ENCODE measurements at places on chromosomes 11 and 22. TPM values are rescaled to one million over a fixed set of nuclear protein-coding genes. Genes with fewer than 3 reads are reported as not detected.

RBMXL2 gene
- not detected for total RNA-seq

HEPN1 gene
- not detected for total RNA-seq

IFITM10 gene
- total RNA-seq, result 4.2 TPM

PLA2G3 gene
- not detected for total RNA-seq

UPK2 gene
- total RNA-seq, result not detected

GAB4 gene
- total RNA-seq, result not detected

GAL3ST1 gene
- total RNA-seq, result not detected

OR8A1 gene
- total RNA-seq, result not detected

HBB gene
- 0.65 TPM for total RNA-seq

TENM4 gene
- total RNA-seq, result not detected

CRACR2B gene
- total RNA-seq, result 2.9 TPM

CDC42EP1 gene
- 0.47 TPM for total RNA-seq

MS4A6A gene
- total RNA-seq, result 0.32 TPM

NTM gene
- not detected for total RNA-seq

BTG4 gene
- not detected for total RNA-seq

SHISAL1 gene
- not detected for total RNA-seq

MS4A12 gene
- not detected for total RNA-seq

P2RY2 gene
- total RNA-seq, result not detected

MAPK8IP1 gene
- 2.6 TPM for total RNA-seq

MMP8 gene
- total RNA-seq, result not detected

DYNC2H1 gene
- total RNA-seq, result 2.6 TPM

SAA2 gene
- 8.3 TPM for total RNA-seq

OTOG gene
- total RNA-seq, result not detected

Measured in T-cell (primary cell).